T-helper 17 cell (primary cell): ENCODE measurements at places on chromosomes 5 and 9.

- no peak for DNase-seq
These were observed 100.5 kb upstream of the GNAQ start for GRCh38 chr9:78131969-78132700.

DNA sequence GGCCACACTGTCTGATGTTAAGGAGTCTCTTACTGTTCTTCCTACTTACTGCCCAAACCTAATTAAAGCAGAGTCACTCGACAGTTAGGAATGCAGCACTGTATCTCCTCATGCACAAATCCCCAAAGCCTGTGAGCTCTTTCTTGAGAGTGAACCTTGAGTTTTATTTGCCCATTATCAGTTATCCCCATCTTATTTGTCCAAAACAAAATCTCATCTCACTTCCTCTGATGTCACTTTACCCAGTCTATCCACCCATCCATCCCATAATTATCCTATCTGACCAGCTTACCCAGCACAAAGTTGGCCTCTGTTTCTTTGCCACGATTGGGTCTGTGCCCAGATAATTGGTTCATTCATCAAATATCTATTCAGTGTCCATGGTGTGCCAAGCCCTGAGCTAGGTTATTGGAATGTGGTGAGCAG, 250.8 kb downstream of the SLIT3 start:
- DNase-seq = no peak

- peak; percentile 29 for DNase-seq
These were observed 553 bp downstream of the MAP3K1 start for GRCh38 chr5:56815658-56816545.

GRCh38 chr5:57659886-57660285, 177.3 kb upstream of the ACTBL2 start:
- DNase-seq = no peak

DNA sequence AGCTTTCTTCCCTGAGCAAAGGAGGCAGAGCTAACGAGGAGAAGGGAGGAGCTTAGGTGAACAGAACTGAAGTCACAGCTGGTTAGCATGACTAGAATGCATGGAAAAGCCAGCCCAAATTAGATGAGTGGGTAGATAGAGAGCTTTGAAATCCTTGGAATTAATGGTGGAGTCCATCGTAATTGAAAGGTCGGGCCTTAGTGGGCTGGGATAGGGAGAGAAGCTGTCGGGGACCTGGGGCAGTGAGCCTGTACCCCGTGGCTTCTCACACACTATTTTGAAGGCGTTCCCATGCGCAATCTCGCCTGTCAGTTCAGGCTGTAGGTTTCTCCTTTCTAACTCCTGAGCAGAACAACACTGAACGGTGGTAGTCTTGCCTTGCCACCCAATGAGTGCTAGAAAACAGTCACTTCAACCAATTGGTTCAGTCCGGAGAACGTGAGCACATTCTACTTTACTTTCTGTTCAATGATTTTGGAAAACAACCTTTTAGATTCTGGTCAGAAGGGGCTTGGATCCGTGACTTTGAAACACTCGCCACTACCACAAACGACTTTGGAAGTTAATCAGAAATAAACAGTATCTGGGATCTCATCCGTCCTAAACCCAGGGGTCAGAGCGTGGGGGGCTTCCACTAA, 655 bp upstream of the RAI14 start:
- DNase-seq = no peak

- DNase-seq = no peak
These were observed 14.5 kb downstream of the C9orf43 start for GRCh38 chr9:113425072-113425471.

- DNase-seq = no peak
These were observed 50.2 kb downstream of the C9orf50 start for GRCh38 chr9:129570450-129571297.

DNA sequence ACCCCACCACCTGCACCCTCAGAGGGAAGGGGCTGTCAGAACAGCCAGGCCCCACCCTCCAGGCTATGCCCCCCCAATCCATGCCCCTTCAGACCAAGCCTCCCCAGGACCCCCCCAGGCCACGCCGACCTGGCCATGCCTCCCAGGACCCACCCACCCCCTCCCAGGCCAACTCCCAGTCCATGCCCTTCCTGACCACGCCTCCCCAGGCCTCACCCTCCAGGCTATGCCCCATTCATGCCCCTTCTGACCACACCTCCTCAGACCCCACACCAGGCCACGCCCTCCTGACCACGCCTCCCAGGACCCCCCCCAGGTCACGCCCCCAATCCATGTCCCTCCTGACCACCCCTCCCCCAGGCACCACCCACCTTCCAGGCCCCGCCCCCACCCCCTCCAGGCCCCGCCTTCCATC, 27.6 kb downstream of the TPPP start:
- DNase-seq = no peak

GRCh38 chr9:85290019-85290418, 451.7 kb downstream of the AGTPBP1 start:
- DNase-seq = no peak

DNA sequence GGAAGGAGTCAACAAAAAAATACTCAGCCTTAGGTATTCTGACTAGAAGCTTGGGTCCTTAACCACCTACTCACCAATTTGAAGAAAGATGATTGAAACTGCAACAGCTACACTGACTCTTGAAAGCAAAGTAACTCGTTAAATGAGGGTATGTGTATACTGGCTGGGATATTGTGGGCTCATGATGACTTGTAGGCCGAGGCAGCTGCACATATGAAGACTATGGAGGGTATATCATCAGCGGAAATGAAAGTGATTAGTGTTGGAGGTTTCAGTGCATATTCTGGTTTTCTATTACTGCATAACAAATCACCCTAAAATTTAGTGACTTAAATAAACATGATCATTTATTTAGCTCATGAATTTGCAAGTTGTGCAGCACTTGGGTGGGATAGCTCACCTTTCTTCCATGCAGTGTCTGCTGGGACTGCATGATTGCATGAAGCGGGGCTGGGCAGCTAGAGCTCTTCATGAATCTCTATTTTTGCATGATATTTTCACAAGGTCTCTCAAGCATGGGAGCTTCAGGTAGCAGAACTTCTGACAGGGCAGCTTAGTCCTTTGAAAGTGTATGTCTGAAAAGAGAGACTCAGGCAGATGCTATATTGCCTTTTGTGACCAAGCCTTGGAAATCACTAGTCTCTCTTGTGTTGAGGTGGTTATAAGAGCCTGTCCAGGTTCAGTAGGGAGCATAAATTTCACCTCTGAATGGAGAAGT, 96.1 kb upstream of the CDKN2B start:
- no peak for DNase-seq

DNA sequence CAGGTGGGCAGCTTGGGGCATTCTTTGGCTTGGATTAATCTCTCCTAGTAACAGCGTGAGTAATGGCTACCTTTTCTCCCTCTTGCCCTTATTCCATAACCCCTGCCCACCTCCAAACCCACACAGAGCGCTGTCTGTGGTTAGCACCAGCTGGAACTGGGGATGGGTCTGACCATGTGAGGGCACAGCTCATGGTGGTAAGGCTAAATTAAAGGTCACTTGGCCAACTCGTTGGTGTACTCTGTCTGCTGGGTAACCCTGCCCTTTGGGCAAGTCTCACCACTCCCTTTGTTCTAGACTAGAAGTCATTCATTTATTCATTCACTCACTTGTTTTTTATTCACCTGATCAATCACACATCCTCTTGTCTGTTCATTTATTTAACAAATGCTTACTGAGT, 27.8 kb downstream of the PPARGC1B start:
- DNase-seq = no peak

GRCh38 chr5:169115461-169116124, 185.3 kb downstream of the SLIT3 start:
- no peak for DNase-seq

- no peak for DNase-seq
These were observed 17.7 kb downstream of the POU5F2 start for GRCh38 chr5:93723681-93724080.

- no peak for DNase-seq
These were observed 186.7 kb upstream of the DAPK1 start for GRCh38 chr9:87310827-87311523.

DNA sequence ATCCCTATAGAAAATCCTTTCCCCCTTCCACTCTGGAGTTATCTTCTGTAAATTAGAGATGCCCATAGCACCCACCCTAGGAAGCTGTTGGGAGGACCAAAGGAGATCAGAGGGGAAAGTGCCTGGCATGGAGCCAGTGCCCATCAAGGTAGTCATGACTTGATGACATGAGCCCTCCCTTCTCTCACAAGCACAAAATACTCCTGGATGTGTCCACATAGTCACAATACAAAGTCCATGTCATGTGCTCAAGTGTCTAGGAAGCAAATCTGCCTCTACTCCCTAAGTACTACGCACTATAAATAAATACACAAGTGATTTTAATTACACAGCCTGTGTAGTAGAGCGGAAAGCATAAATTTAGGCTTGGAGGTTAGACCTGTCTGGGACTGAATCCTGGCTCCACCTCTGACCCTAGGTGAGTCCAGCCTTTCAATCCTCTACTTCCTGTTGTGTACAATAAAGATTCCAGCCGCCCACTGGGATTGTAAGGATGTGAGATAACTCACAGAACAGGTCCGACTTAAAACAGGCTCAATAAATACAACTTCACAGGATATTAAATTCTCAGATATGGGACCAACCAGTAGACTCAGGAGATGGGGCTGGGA, 30.6 kb downstream of the TTC39B start:
- DNase-seq = no peak

- no peak for DNase-seq
These were observed 182.1 kb downstream of the DMRT2 start for GRCh38 chr9:1231998-1232919.

- DNase-seq = no peak
These were observed 171.3 kb downstream of the GDNF start for GRCh38 chr5:37668524-37669047.

GRCh38 chr5:157269761-157270272, 3.9 kb downstream of the CYFIP2 start:
- no peak for DNase-seq

- DNase-seq = no peak
These were observed 14.3 kb upstream of the TEK start for GRCh38 chr9:27094640-27095298.

DNA sequence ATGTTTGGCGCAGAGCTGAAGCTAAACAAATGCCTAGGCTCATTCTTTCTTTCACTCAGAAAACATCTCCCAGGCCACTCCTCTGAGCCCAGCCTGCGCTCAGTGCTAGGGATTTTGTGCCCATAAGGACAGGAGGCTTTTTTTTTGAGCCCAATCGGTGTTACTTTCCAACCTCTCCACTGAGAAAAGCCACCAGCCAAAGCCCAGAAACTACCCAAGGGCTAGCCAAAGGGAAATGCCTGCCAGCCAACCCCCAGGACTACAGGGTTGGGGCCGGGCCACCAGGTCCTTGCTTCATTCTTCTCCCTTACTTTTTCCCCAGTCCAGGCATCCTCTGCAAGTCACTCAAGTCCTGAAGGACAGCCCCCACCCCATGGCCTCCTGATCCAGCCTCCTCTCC, 134.7 kb downstream of the PAX5 start:
- no peak for DNase-seq

- DNase-seq = no peak
These were observed 6.6 kb upstream of the NFIB start for GRCh38 chr9:14320271-14321181.

DNA sequence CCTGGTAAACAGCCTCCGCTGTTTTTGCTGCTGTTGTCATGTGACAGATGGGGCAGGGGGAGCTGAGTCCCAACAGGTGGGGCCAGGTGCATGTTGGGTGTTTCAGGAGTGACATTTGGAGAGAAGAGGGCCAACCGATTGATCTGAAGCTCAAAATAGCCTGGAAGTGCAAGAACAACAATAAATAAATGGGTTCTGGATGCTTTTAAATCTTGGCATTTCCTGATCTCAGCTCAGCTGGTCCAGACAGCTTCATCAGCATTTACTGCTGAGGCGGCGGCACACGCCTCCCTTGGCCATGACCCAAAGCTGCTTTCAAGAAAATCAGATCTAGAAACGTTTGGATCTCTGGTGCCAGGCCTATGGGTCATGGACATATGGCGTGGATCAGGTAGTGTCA, 70.5 kb downstream of the PPARGC1B start:
- DNase-seq = no peak

DNA sequence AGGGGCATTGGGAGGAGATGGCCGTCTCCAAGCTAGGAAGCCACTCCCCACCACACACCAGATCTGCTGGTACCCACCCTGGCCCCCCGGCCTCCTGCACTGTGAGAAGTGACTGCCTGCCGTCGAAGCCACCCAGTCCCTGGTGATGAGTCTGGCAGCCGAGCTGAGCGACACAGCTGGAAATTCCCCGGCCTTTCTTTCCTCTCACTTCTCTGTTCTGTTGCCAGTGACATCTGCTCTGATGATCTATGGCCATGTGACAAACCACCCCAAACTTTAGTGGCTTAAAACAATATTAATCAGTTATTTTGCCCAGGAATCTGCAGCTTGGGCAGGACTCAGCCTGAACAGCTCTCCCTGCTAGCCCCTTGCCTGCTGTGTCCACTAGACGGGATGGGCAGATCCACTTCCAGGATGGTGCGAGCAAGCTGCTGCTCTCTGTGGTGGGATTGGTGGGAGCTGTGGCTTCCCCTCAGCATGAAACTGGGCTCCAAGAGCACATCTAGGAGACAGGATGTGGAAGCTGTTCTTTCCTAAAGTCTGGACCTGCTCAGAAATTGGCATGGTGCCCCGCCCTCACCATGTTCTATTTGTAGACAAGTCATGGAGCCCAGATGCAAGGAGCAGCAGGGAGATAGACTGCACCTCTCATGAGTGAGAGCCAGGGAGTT, 211.2 kb downstream of the GADD45G start:
- DNase-seq = no peak

- DNase-seq = no peak
These were observed 17.9 kb downstream of the STARD4 start for GRCh38 chr5:111494355-111494999.

DNA sequence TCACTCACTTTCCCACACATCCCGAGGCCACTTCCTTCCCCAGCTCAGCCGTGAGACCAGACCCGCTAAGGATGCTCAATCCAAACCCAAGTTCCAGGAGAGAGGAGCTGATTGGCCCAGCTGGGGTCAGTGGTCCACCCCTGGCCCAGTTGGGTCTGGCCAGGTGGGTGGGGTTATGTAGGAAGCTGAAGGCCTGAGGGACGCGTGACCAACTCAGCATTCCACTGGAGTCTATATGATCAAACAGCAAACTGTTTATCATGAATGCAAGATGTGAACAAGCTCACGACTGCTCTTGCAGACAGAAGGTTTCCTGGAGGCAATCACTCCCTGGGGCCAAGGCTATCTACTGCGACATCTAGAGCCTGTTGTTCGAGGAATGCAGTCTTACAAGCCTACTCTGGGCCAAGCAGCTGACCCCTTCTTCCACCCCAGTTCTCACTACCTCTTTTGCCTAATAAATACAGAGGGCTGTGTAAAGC, 4.9 kb upstream of the RAPGEF1 start:
- no peak for DNase-seq

DNA sequence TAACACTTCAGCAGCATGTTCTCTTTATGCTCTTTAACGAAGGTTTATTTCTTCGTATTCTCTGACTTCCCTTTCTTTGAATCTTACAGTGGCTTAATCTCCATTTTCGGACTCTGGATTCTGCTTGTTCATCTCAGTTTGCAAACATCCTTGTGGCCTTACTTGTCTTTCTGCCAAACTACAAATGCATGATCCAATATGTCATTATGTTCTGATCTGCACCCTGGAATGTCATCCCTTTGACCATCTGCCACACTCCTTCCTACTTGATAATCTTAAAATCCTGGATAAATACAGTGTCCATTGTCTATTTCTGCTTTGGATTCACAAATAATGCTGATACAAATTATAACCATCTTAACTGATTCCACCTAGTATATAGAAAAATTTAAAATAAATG, 499.2 kb downstream of the CDH18 start:
- DNase-seq = no peak

- no peak for DNase-seq
These were observed 70.8 kb downstream of the FAT2 start for GRCh38 chr5:151520294-151520693.
